ENCODE measurements at places on chromosomes 1 and 21. TPM values are rescaled to one million over a fixed set of nuclear protein-coding genes. Genes with fewer than 3 reads are reported as not detected.

DNA sequence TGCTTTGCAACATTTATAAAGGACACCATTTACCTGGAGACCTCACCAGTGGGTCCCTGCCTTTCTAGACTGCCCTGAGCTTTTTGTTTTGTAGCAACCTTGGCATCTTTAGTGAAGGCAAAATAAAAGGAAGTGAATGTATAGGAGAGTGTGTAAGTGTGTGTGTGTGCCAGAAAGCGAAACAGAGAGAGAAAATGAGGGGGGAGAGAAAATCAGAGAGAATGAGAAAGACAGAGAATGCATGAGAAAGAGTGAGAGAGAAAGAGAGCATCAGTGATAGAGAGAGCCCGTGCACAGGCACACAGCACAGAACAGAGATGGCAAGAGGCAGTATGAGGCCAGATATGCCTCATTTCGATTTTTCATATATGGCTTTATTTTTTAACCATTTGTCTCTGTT lies 57.5 kb downstream of the HSD3B1 start:
- DNase-seq: no peak

GRCh38 chr1:89100412-89100811 lies 25.5 kb downstream of the GBP2 start:
- DNase-seq: no peak

DNA sequence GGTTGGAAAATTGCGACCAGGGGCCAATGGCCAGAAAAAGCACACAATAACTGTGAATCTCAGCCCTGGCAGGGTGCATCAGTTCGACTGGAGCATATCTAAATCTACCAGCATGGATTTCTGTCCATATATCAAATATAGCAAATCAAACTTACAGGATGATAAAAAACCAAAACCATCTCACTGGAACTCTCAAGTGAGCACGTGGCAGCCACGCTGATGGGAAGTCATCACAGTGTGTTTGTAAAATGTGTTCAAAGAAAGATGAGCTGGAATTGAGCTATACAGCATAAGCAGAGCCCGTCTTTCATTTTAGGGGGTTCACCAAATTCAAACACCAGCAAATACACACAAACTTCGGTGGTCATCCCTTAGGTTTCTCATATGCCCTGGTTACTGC lies 610.1 kb downstream of the AJAP1 start:
- no peak for DNase-seq

GRCh38 chr1:58899587-58900271 lies 115.9 kb upstream of the JUN start:
- DNase-seq: no peak

DNA sequence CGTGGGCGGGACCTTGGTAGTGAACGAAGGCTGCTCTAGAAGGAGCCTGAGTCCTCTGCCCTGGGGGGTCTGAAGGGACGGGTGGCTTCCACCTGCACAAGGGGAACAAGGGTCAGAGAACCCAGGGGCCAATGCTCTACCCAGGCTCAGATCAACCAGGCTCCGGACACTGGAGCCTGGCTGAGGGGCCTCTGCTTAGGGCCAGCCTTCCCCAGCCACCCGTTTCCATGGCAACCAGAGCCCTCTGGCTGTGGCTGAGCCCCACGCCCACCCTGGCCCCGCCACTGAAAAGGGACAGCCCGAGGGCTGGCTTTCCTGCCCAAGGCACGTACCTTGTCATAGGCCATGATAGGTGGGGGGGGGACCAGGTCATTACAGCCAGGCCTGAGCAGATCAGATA lies 724.6 kb downstream of the PTPRU start:
- DNase-seq: no peak

GRCh38 chr1:184941410-184941733 lies 32.9 kb downstream of the NIBAN1 start:
- DNase-seq: no peak

DNA sequence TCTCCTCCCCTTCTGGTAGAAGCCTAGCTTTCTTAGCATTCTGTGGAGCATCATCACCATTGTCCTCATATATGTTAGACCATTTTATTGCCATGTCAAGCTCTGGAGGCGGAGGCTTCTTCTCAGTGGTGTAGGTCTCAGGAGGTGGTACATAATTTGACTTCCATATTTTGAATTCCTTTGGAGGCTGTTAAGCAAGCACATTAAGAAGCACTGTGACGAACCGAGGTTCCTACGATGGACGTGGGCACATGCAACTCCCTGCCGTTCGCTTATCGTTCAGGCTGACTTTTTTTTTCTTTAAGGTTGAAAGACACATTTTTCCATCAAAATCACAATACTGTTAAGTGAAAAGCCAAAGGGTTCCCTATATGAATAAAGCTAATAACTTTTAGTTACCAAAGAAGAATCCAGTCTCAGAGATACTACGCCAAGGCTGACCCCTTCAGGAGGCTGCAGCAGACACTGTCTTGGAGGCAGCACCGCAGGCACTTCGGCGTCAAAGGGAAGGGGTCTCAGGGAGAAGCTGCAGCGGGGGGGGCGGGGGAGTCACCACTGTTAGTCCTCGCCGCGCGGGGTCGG lies 835 bp downstream of the C1orf52 start:
- DNase-seq: no peak

GRCh38 chr1:38941527-38942019 lies at the start of gene RHBDL2:
TSS of gene RHBDL2 (minus strand) at chr1:38941830. CDS start at chr1:38919212, 22,618 bp downstream.
- no peak for DNase-seq

DNA sequence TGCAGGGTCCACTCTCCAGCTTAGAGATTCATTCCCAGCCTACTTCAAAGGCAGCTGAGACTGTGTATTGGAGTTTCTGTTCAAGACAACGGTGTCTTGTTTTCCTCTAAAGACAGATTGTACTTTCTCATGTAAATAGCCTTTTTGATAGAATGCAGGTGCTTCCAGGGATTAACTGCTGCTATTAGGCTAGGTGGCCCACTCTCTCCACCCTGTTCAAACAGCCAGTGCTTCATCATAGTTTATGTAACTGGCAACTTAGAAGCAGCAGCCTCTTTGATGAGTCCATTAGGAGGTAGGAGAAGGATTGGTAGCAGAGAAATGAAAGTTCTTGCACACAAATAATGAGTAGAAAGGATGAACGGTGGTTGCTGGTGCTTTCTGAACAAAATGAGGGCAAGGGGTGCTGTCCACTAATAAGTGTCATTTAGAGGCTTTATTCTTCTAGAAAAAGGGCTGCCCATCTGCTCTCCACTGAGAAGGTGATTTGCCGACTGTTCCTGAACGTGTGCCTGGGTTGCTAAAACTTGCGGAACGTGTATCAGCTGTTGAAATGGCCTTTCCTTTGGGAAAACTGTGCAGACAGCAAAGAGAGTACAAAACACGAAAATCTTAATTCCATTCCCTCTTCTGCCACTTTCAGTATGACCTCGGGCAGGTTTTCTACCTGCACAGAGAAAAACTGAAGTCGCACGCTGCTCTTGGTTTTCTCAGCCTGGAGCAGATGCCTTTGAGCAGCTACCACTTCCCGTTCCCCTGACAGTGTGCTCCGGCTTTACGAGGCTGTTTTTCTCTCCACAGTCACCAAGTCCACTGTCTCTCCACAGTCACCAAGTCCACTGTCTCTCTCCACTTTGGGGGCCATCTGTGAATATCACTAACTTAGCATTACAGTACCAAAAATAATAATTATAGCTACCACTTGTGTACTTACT lies 228.9 kb downstream of the KIF26B start:
- DNase-seq: no peak

- DNase-seq: peak; percentile 8
These were observed at the start of gene TMEM69 for GRCh38 chr1:45687754-45688740. TSS of gene TMEM69 (plus strand) at chr1:45688181. CDS start at chr1:45691069, 2,888 bp downstream.

DNA sequence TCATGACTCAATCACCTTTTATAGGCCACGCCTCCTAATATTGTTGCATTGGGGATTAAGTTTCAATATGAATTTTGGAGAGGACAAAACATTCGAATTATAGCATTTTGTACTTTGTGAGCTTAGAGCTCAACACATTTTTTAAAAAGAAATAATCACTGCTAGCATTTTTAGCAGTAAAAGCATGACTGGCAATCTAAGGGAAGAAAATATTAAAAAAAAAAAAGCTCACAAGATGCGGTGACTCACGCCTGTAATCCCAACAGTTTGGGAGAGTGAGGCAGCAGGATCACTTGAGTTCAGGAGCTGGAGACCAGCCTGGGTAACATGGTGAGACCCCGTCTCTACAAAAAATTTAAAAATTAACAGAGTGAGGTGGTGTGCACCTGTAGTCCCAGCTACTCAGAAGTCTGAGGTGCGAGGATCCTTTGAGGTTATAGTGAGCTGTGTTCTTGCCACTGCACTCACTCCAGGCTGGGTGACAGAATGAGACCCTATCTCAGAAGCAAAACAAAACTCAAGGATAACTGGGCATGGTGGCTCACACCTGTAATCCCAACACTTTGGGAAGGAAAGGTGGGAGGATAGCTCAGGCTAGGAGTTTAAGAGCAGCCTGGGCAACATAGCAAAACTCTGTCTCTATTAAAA lies 28.8 kb upstream of the DIPK1A start:
- no peak for DNase-seq

DNA sequence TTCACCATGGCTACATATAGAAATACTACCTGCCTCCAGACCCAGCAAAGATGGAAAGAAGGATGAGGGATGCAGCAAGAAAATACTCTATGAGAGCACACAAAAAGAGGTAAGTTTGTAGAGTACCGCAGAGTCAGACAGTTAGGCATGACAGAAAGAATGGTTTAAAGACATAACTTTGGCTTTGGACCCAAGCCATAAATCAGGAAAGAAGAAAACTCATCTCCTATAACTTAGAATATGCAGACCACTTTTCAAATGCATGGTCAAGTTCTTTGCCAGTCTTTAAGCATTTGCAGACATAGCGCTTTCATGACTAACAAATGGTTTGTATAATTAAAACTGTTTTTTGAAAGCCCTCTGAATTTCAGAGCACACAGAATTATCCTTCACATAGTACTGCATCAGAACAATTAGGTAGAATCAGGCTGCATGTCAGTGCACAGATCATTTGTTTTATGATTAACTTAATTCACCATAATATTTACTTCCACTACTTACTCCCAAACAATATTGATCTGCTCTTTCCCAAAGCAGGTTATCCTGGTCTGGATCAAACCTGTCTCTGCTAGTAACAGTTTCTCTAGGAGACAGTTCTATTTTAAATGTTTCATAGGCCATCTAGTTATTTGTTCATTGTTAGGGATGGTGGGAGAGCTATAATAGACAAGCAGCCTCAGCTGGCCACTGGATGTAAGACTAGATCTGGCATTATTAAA lies 280.7 kb upstream of the NR5A2 start:
- DNase-seq: no peak

DNA sequence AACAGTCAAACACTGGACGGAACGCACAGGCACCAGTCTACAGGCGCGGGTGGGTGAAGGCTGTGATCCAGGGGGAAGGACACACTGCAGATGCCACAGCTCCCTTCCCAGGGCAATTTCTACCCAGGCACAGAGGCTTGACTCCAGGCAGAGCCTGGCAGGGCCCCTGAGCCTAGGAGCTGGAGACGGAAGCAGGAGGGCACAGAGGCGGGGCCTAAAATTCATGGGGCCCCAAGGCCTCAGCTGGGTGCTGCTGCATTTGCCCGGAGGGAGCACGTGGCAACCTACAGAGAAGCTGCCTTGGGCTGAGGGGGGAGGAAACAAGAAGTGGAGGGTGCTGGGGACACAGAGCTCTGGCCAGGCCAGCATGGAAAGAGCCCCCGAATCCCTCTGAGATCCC lies 41.2 kb downstream of the UBE2G2 start:
- DNase-seq: no peak

GRCh38 chr1:151444783-151445177 lies 14.5 kb downstream of the POGZ start:
- DNase-seq: no peak

GRCh38 chr1:50474859-50475809 lies 51.9 kb upstream of the DMRTA2 start:
- DNase-seq: no peak

DNA sequence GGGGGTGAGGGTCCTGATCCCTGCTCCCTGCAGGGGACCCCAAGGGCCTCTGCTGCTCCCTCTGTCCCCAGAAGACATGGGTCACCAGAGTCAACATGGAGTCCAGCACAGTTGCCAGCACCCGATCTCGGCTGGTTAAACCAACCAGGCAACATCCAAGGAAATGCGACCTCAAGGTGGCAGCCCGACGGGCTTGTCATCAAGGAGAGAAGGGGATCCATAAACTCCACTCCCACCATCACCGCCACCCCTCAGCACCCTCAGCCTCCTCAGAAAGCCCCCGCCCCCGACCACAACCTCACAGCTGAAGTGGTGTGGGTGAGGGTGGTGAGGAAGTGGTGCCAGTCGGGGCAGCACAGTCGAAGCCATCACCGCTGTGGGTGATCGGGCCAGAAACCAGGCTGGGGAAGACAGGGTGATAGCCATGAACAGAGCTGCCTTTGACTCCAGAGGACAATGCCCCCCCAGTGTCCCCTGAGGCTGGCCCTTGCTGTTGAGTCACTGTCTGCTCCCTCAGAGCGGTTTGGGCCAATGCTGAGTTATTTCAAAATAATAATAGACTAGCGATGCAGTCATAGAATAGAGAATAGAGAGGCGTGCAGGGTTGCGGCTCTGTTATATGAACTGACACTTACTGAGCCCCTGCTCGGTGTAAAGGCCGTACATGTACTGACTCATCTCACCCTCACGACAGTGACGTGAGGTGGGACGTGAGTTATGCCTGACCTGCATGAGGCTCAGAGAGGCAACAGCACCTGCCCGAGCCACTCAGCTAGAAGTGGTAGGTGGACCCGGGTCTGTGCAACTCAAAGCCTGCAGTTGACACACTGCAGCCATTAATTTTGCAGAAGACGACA lies 88.7 kb upstream of the IFFO2 start:
- no peak for DNase-seq

GRCh38 chr1:114610546-114611245 lies 29.3 kb upstream of the BCAS2 start:
- DNase-seq: no peak

- no peak for DNase-seq
These were observed 7.1 kb upstream of the CAPN2 start for GRCh38 chr1:223704921-223705878.

DNA sequence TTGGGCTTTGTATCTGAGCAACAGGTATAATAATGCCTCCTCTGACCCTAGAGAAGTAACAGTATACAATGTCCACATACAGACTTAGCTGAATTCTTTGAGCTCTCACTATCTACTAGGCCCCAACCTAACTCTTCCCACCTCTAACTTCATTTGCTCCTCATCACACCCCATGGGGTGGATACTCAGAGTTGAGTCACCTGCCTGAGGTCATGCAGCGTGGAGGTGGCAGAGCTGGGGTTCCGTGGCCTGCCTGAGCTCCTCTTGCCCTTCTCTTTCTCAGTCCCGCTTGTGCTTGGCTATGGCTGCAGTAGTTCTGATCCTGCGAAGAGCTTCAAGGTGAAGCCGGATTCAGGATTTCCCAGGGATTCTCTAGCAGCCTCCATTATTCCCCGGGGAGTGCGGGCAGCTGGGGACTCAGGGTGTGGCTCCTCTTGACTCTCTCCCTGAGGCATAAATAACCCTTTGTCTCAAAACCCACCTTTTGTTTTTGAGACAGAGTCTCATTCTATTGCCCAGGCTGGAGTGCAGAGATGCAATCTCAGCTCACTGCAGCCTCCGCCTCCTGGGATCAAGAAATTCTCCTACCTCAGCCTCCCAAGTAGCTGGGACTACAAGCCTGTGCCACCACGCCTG lies 29.9 kb upstream of the ACTL8 start:
- no peak for DNase-seq

GRCh38 chr1:203072911-203073310 lies 12.9 kb downstream of the MYOG start:
- DNase-seq: no peak

ADGRL4 gene
- 26.2 TPM for total RNA-seq

ATP6V1G3 gene
- not detected for total RNA-seq

PRDM16 gene
- 68.9 TPM for total RNA-seq

LPAR3 gene
- 1.1 TPM for total RNA-seq

OR2W3 gene
- total RNA-seq: not detected

LENEP gene
- total RNA-seq: not detected

All from thoracic aorta (tissue), 2 donors.